Kidney epithelial cell (primary cell): ENCODE measurements at places on chromosomes 16 and 17.
A peak's percentile ranks its signal among the peaks of the same experiment; 100 is the strongest.

GRCh38 chr16:85010446-85010930, 847 bp downstream of the ZDHHC7 start:
- no peak for DNase-seq

DNA sequence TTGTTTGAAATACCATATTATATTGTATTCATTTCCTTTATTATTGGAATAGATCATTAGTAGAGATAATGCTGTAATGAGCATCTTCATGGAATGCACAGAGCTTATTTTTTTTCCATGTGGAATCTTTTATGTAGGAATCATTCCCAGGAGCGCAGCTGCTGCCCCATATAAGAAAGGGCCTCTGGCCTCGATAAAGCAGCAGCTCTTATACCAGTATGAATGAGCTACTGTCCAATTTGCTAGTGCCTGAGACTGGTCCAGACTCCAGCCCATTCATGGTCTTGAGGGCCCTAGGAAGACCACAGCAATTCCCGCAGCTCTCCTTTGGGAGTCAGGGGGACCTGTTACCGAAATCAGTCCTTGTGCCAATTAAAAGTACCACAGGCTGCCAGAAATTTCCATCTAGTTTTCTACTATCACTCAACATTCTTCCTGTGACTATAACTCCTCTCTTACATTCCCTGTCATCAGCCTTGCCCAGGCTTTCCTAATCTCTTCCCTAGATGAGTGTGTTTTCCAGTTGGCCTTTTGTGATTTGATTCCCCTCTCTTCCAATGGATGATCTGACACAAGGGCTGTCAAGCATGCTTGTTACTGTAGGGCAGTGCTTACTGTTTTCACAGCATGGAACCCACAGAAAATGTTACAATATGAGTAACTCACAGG, 1.9 kb downstream of the ZNF843 start:
- no peak for DNase-seq

- DNase-seq = no peak
These were observed 79.1 kb upstream of the HNF1B start for GRCh38 chr17:37823996-37824395.

DNA sequence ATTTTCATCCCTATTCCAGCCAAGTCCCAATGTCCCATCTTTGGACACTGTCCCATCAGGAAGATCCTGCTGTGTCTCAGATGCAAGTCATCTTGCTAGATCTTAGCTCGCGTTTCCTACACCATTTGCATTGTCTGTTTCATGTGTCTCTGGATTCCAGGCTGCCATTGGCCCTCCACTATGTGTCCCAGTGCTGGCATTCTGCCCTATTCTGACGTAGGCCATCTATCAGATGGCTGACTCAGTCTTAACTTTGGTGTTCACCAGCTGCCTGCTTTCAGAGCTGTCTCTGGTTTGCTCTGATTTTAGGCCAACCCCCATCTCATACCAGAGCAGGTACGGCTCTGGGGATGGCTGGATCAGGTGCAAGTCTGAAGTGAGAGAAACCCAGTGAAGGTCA, 300.9 kb upstream of the ASIC2 start:
- no peak for DNase-seq

DNA sequence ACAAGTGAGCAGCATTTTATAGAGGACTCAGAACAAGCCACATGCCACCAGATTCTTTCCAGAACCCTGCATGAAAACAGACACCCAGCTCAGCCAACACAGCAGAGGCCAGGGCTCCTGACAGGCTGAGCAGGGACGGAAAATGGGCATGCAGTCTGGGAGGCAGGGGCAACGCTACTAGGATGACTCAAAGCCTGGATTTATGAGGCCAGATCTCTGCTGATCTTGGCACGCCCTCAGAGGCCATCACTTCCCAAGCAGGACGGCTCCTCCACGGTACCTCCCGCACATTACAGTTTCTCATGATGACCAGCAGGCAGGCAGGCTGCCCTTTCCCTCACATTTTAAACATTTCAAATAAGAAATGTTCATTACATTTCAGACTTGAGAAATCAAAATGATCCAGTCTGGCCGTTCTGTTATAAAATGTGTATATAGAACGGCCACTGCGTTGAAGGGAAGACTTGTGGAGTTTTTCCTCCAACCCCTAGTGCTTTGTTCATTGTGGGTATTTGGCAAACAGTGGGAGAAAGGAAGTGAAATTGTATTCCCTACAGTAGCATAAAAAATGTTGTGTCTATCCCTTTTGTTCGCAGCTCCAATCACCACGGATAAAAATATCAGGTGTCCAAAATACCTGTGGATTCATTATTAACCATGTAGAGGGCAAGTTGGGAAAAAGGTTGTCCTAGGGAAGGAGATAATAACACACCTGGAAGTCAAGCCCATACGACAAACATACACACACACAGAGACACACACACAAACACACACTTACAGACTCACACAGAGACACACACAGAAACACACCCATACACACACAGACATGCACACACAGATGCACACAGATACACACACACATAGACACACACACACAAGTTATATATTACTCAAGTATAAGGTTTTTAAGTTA, 64.8 kb upstream of the ADAMTS18 start:
- DNase-seq = peak; percentile 48
